Right cardiac atrium (tissue), 5 donors: ENCODE measurements at places on chromosomes 1 and 21. TPM values are rescaled to one million over a fixed set of nuclear protein-coding genes. Genes with fewer than 3 reads are reported as not detected.

The HUNK gene
- total RNA-seq, result 0.37 TPM

The BEST4 gene
- total RNA-seq, result 0.14 TPM

The KIF14 gene
- total RNA-seq, result 0.37 TPM

- DNase-seq, result no peak
These were observed 151.9 kb downstream of the NTPCR start for GRCh38 chr1:233102341-233102740.

- DNase-seq, result no peak
These were observed 31.4 kb upstream of the SOAT1 start for GRCh38 chr1:179262183-179262582.

The HES3 gene
- total RNA-seq, result not detected

GRCh38 chr1:198064181-198064580, 92.6 kb upstream of the NEK7 start:
- DNase-seq, result no peak

GRCh38 chr1:30317921-30318320, 405.5 kb downstream of the MATN1 start:
- DNase-seq, result no peak

GRCh38 chr1:232249339-232249738, 380.6 kb downstream of the SIPA1L2 start:
- DNase-seq, result no peak

GRCh38 chr1:44016890-44017400, 14.3 kb downstream of the SLC6A9 start:
- DNase-seq, result no peak

DNA sequence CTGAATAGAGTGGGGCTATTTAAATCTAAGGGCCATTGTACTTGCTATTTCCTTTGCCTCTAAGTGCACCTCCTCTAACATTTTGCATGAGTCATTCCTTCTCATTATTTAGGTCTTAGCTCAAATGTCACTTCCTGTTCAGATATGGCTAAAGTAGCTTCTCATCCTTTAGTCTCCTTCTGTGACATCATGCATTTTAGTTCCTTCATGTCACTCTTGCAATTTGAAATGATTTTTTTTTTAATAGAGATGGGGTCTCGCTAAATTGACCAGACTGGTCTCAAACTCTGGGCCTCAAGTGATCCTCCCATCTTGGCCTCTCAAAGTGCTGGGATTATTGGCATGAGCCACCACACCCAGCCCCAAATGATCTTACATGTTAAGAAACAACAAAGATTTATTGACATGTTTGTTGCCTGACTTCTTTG, 6.6 kb downstream of the TBX19 start:
- DNase-seq, result no peak

- DNase-seq, result peak; percentile 83
These were observed 76.3 kb downstream of the ITPKB start for GRCh38 chr1:226662642-226663326.

- DNase-seq, result no peak
These were observed 30.2 kb downstream of the LDLRAP1 start for GRCh38 chr1:25573591-25573930.

DNA sequence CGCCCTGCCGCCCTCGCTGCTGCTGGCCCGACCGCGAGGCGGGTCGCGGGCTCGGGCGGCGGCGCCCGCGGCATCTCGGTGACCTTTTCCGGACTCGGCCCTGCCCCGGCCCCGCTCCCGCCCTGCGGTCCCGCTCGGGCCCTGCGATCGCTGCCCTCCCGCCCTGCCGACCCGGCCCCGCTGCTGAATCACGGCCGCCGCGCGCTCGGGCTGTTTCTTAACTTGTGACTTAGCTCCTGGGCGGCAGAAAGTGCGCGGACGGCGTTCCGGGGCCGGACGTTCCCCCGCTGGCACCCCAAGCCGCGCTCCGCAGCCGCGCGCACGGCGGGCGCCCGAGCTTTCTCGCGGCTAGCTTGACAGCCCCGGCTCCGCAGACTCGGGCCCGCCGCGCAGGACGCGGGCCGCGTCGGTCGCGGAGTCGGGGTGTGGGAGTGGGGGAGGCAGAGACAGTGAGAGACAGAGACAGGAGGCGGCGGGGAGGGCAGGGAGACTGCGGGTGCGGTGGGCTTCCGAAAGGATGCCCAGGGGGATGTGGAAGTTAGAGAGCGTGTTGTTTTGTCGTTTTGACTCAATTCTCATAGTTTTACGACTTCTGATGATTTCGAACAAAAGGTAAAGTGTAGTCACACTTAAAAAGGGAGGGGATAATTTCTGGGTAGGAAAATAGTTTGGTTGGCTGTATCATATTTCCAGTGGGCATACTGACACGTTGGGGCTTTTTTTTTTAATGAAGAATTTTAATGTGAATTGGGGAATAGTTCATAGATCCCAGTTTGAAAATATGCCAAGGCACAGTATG, 49.8 kb downstream of the PRDM2 start:
- DNase-seq, result peak; percentile 82

DNA sequence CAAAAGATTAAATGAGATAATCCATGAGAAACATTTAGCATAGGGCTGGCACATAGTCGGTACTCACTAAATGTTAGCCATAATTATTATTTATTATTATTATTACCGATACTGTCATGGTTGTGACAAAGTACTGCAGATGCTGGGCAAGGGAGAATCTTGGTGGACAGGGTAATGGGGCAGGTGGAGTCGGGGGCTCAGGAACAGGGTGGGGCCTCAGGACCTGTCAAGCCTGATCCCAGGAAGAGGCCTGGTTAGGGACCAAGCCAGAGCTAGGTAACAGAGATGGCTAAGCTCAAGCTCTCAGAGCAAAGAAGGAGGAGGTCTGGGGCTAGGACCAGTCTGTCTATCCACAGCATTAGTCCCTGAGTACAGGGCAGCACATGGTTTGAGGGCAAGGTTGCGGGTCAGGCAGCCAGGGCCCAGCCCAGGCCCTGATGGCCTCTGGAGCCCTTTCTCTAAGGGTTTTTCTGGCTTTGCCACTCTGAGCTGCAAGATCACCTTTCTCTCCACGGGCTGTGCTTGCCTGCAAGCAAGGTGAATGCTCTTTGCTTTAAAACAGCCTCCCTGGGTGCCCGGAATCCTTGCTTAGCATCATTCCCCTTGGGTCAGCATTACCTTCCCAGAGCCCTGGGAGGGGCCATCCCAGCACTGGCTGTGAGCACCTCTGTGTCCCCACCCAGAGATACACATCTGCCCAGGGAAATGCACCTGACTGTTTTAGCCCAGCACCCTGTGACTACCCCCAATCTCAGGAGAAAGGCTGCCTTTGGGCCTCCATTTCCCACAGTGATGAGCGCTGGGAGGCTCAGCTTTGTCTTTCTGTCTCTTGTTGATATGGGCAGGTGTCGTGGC, 572.0 kb downstream of the PTPRU start:
- no peak for DNase-seq

GRCh38 chr1:201456499-201457309, 12.3 kb downstream of the PHLDA3 start:
- DNase-seq, result peak; percentile 86

DNA sequence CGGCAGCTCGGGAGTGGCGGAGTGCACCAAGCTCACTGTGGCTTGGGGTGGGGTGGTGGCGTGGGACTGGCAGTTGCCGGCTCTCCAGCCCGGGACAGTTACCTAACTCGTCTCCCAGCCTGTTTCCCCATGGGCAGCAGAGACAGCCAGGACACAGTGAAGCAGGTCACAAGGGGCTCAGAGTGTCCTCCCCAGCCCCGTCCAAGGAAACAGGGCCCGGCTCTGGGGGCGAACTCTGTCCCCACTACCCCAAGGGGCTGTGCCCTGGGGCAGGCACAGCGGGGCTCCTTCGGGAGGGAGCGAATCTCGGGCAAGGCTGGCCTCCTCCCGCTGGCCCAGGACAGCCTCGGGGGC, 759 bp downstream of the GPR157 start:
- DNase-seq, result peak; percentile 72

GRCh38 chr1:43904660-43905551, 28.7 kb upstream of the ARTN start:
- no peak for DNase-seq
